ENCODE measurements at places on chromosomes 5 and 9.

DNA sequence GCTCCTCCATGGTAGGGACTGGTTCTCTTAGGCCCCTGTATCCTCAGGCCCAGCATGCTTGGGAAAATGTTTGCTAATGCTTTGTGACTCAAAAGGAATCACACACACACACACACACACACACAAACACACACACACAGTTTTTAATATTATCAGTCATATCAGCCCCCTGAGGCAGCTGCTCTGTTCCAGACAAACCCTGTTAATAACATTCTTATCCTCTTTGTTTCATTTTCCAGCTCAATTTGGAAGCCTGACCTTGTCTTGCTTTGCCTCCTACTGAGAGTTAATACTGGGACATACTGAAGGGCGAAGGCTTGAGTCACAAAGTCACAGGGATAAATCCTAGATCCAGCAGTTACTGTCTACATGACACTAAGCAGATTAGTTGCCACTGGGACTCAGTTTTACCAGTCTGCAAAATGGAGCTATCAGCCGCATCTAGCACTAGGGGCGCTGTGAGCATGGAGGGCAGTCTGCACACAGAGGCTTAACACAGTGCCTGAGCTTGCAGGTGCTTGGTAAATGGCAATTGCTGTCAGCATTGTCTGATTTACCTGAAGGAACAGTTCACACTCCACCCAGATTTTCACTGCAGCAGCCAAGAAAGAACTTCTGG is 37.1 kb upstream of the KCNMB1 start:
- DNase-seq: no peak

- DNase-seq: no peak
Measured at GRCh38 chr5:106566031-106566430, 1104.7 kb downstream of the EFNA5 start.

DNA sequence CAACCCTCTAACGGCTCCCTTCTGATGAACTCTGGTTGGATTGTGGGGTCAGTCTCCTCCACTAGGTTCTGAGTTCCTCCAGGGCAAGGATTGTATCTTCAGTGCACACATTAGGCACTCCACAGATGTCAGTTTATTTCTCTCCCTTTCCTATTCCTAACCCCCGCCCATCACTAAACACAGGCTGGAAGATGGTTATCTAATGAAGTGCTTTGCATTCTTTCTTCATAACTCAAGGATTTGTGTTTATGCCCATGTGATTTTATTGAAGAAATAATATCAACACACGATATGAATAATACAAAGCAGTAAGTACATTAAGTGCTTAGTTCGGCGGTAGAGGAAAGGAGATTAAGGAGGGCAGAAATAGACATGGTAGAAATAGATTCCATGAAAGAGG is 4.4 kb upstream of the CREBRF start:
- DNase-seq: no peak

DNA sequence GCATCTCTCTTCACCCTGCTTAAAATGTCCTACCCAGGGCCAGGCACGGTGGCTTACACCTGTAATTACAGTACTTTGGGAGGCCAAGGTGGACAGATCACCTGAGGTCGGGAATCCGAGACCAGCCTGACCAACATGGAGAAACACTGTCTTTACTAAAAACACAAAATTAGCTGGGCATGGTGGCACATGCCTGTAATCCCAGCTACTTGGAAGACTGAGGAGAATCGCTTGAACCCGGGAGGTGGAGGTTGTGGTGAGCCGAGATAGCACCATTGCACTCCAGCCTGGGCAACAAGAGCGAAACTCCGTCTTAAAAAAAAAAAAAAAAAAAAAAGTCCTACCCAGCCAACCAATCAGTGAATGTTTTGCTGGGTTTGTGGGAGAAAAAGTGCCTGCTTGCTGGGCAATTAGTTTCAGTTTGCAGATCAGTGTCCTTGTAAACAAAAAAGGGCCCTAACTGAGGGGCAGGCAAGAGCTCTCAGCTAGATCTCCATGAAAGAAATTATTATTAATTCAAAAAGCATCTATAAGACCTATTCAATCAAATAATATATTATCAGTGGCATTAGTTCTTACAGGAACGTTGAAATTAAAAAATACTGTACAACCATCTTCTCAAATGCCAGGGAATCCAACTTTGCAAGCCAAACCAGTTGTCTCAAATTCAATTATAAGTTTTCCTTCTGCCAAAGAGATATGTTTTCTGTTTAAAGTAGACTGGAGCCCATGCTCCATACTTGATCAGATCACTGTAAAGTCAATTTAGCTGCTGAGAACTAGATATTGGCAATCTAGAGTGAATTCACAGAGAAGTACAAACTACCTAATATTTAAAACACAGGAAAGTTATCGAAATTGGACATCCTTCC is 3.9 kb downstream of the MEGF9 start:
- no peak for DNase-seq

DNA sequence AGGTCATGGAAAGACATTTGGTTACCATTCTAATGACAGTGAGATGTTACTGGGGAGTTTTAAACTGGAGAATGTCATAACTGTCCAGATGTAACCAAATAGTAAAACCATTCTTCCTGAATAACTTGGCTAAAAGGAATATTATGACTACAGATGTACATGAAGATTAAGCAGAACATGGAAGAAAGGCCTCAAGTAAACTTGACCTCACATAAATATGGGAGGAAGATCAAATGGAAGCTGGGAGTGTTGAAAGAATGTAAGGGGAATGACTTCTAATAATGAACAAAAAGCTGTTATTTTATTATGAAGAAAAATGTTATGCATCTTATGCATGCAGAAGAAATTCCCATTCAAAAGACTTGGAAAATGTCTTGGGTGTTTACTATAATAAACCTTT is 107.7 kb upstream of the CDKN2B start:
- no peak for DNase-seq

- no peak for DNase-seq
Measured at GRCh38 chr9:79131824-79132377, 439.9 kb upstream of the TLE4 start.

DNA sequence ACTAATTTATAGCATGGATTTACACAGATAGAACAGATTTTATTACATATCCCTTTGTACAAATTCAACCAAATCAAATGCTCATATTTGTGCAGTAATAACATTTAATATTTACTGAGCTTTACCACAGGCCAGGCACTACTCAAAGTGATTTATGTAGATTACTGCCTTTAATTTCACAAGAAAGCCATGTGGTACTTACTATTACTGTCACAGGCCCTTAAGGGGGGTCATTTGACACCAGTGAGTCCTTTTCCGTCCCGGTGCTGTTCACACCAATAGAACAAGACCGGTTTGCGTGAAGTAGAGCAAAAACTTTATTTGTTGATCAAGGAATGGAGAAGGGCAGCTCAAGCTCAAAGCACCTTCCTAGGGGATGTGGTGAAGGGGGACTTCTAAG is 308.5 kb upstream of the KCNN2 start:
- DNase-seq: no peak

Measured in renal cortex interstitium (tissue), 15 donors.